T-helper 17 cell (primary cell): ENCODE measurements at places on chromosomes 6 and 20. TPM values are rescaled to one million over a fixed set of nuclear protein-coding genes. Genes with fewer than 3 reads are reported as not detected.

DNA sequence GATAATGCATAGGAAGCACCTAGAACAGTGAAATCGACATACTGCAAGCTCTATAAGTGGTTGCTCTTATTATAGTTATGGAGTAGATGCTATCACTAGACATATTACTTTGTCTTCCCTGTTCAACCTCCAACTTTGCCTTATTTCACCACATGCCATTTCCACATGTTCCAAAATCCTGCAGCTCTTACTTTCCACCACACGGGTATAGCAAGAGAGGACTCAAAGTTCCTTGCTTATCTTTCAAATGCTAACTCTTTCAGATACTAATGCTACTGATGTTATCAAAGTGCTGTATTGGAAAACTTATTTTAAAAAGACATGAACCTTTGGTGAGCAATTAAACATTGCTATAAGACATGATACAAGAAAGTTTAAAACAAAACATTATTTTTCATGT is 1130.1 kb downstream of the HACE1 start:
- no peaks in the 10 kb centered on the region for H3K36me3 ChIP-seq
- DNase-seq = no peak
- H3K27ac ChIP-seq = no peak overlapping the region
- H3K4me1 ChIP-seq = no peaks in the 10 kb centered on the region
- no peaks in the 10 kb centered on the region for H3K27me3 ChIP-seq
- H3K4me3 ChIP-seq = no peak overlapping the region

The ECT2L gene
- total RNA-seq = not detected

DNA sequence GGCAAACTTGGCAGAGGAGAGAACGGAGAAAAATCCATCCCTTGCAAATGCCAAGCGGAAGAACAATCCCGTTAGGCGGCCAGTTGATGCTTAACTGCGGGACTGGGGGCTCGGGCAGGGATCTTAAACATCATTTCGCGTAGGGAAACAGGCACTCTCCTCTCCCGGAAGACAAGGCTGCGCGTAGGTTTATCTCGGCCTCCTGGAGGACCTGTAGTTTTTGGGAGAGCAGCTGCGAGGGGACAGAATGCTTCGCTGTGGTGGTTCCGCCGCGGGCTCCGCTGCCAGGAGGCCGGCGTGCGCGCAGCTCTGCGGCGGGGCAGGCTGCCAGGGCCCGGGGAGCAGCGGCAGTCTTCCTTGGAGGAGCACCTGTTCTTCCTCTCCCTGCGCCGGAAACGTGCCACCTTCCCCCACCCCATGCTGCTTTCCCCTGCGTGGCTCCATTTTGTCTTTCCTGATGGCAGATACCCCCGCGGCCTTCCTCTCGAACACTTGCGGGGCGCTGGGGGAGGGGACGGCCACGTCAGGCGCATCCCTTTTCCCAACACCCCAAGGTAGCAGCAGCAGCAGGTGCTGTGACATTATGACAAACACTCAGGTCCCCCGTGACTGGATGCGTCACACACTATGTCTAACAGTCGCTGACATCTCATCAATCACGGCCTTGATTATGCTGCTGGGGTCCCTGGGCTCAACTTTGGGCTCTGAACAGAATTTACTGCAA is 230.7 kb upstream of the BTBD3 start:
- DNase-seq = no peak
- no peak overlapping the region for H3K4me3 ChIP-seq
- no peaks in the 10 kb centered on the region for H3K4me1 ChIP-seq
- H3K27me3 ChIP-seq = no peaks in the 10 kb centered on the region

- H3K4me1 ChIP-seq = no peaks in the 10 kb centered on the region
- H3K36me3 ChIP-seq = peaks cover 2% of the 10 kb centered on the region
- DNase-seq = no peak
- no peak overlapping the region for H3K4me3 ChIP-seq
Measured at GRCh38 chr6:96433950-96434349, 87.7 kb upstream of the UFL1 start.

GRCh38 chr20:32823078-32823477 is 3.3 kb downstream of the MAPRE1 start:
- peaks cover 47% of the 10 kb centered on the region for H3K4me1 ChIP-seq
- peak overlapping the region; percentile 86 for H3K27ac ChIP-seq
- H3K27me3 ChIP-seq = no peaks in the 10 kb centered on the region
- DNase-seq = no peak
- H3K4me3 ChIP-seq = peak overlapping the region; percentile 68

DNA sequence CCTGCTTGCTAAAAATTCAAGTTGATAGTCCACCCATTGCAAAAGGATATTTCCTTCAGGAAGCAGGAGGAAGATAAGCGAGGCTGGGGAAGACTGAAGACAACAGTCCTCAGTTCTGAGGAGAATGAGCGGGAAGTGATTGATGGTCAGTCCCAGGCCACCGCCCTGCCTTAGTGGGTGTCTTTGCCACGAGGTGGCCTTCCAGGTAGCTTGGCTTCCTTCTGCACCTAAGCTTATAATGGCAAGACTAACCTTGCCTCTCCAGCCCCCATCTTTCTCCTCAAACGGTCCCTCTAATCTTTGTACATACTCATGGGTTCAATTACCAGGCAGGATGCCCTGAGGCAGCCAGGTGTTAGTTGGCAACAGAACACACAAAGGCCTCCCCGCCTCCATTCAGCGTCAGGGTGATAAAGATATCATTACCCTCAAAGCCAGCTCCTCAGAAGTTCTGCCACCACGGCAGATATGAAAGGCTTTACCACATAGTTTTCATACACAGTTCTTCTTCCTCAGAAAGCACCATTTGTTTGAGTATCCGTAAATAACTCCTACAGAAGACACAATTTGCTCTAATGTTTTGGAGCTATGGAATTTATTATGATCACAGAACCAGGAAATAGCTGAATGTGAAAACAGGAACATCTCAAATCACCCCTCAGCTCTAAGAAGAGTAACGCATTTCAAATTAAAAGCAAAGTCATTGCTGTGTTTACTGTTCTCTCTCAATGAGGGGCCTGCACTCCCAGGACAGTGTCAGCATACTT is 249.4 kb downstream of the ATXN1 start:
- peaks cover 8% of the 10 kb centered on the region for H3K36me3 ChIP-seq
- no peak for DNase-seq
- peak overlapping the region; percentile 87 for H3K27ac ChIP-seq
- no peaks in the 10 kb centered on the region for H3K27me3 ChIP-seq
- H3K4me1 ChIP-seq = peaks cover 39% of the 10 kb centered on the region
- H3K4me3 ChIP-seq = peak overlapping the region; percentile 53

GRCh38 chr20:33209789-33210188 is 7.4 kb upstream of the BPIFA3 start:
- H3K27me3 ChIP-seq = peaks cover 50% of the 10 kb centered on the region
- no peak overlapping the region for H3K4me3 ChIP-seq
- DNase-seq = peak; percentile 25

DNA sequence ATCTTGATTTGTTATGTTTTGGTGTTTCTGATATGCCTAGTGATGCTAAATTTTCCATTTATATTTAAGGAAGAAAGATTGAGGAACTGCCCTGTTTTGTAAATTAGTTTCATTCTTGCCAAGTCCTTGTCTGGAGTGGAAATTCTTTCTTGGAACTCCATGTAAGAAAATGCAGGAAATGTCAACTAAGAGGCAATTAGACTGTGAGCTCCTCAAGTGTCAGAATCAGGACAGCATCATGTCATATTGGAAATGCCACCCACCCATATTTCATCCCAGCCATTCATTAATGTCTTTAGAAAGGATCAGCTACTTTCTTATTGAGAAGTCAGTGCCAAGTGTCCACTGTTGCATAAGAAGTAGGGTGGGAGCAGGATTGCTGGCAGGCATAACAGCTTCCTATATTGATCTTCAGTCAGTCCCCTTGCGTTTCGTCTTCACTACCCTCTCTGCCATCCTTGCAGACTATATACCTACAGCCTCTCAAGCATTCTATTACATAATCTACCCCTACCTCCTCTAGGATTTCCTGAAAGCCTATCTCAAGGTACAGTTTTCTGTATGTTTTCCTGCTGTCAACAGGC is 42.4 kb downstream of the HAO1 start:
- no peak for DNase-seq
- H3K36me3 ChIP-seq = no peaks in the 10 kb centered on the region
- peaks cover 18% of the 10 kb centered on the region for H3K27me3 ChIP-seq
- no peaks in the 10 kb centered on the region for H3K4me1 ChIP-seq
- no peak overlapping the region for H3K27ac ChIP-seq
- H3K4me3 ChIP-seq = no peak overlapping the region

- H3K36me3 ChIP-seq = no peaks in the 10 kb centered on the region
- H3K4me3 ChIP-seq = no peak overlapping the region
- H3K27me3 ChIP-seq = no peaks in the 10 kb centered on the region
- H3K27ac ChIP-seq = no peak overlapping the region
Measured at GRCh38 chr20:49666911-49667310, 46.8 kb downstream of the B4GALT5 start.

DNA sequence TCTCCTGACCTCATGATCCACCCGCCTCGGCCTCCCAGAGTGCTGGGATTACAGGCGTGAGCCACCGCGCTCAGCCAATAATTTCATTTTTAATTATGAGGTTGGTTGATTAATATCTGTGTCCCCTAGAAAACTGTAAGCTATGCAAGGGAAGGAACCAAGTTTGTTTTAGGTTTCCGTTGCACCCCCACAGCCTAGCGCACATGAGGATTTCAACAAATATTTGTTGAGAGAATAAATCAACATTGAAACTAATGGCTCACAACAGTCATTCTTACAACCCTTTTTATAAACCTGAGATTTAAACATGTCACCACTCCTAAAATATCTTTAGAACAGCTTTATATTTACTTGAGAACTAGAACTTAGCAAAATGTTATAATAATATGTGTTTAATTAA is 114.0 kb upstream of the CARMIL1 start:
- H3K4me1 ChIP-seq = peaks cover 10% of the 10 kb centered on the region
- H3K27ac ChIP-seq = peak overlapping the region; percentile 79
- no peak overlapping the region for H3K4me3 ChIP-seq
- peaks cover 17% of the 10 kb centered on the region for H3K27me3 ChIP-seq
- no peaks in the 10 kb centered on the region for H3K36me3 ChIP-seq

DNA sequence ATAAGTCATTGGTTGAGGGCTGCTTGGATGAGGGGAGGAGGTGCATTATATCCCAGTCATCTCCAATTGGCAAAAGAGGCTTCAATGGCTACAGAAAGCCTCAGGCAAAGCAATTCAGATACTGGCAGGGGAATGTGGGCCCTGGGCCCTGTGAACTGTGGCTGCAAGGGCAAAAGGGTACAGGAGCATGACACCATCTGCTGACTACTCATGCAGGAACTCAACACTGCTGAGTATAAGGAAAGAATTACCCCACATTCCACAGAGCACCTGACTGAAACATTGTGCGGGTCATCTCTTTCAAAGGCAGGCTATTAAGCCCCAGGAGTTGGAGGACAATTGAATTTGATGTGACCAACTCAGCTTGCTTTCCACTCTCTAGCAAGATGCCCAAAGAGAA is 92.1 kb upstream of the SPTLC3 start:
- DNase-seq = no peak
- no peak overlapping the region for H3K27ac ChIP-seq
- no peaks in the 10 kb centered on the region for H3K36me3 ChIP-seq
- H3K4me1 ChIP-seq = no peaks in the 10 kb centered on the region
- H3K4me3 ChIP-seq = no peak overlapping the region

DNA sequence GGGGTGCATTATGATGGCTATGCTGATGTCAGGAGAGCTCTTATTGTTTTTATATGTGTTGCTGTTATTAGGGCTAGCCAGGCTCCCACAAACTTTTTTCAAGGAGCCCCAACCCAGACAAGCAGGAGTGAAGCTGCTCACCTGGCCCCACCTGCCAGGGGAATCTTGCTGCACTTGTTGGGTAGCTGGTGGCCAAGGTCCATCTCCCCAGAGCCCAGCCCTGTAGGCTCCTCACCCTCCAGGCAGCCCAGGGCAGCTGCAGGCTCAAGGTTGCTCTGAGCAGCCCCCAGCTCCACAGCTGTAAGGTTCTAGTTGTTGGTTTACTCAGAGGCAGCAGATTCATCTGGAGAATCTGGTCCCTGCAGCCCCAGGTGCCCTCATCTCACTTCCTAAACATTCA is 46.8 kb upstream of the SIRPA start:
- H3K4me1 ChIP-seq = peaks cover 2% of the 10 kb centered on the region
- DNase-seq = no peak
- no peak overlapping the region for H3K4me3 ChIP-seq
- no peak overlapping the region for H3K27ac ChIP-seq
- peaks cover 6% of the 10 kb centered on the region for H3K27me3 ChIP-seq

- H3K36me3 ChIP-seq = no peaks in the 10 kb centered on the region
- no peak overlapping the region for H3K27ac ChIP-seq
- peaks cover 11% of the 10 kb centered on the region for H3K27me3 ChIP-seq
- no peak overlapping the region for H3K4me3 ChIP-seq
- no peak for DNase-seq
Measured at GRCh38 chr6:41273714-41274113, 12.8 kb downstream of the TREM1 start.

DNA sequence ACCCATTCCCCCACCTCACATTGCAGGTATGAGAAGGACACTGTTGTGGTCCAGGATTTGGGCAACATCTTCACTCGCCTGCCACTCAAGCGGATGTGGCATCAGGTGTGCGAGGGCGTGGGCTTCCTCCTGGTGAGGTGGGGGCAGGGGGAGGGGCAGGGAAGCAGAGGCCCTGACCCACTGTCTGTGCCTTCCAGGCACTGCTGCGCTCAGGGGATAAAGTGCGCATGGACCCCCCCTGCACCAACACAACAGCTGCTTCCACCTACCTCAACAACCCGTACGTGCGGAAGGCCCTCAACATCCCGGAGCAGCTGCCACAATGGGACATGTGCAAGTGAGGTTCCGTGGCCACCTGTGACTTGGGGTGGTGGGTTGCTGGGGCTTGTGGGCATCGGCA is 3.7 kb downstream of the CTSA start:
- no peak overlapping the region for H3K27ac ChIP-seq
- peak overlapping the region; percentile 9 for H3K4me3 ChIP-seq

DNA sequence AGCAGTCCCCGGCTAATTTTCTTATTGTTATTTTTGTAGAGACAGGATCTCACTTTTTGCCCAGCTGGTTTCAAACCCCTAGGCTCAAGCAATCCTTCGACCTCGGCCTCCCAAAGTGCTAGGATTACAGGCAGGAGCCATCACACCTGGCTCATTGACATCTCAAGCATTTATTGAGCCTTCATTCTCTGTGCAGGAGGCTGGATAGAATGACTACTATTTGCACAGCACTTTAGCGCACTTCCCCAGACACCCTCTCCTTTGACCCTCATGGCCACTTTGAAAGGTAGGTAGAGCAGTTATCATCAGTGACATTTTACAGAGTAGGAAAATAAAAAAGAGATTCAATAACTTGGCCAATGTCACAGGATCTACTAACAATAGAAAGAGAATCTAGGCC is 124.0 kb upstream of the STXBP5 start:
- no peaks in the 10 kb centered on the region for H3K36me3 ChIP-seq
- peaks cover 13% of the 10 kb centered on the region for H3K27me3 ChIP-seq
- DNase-seq = no peak
- no peak overlapping the region for H3K4me3 ChIP-seq
- H3K4me1 ChIP-seq = peaks cover 2% of the 10 kb centered on the region
